ENCODE measurements at places on chromosomes 6 and 20.

- DNase-seq = no peak
Observed at GRCh38 chr6:129206821-129207220, 323.9 kb downstream of the LAMA2 start.

GRCh38 chr6:125586074-125586473, 163.4 kb upstream of the HEY2 start:
- no peak for DNase-seq

GRCh38 chr6:19446570-19446969, 390.6 kb upstream of the ID4 start:
- no peak for DNase-seq

DNA sequence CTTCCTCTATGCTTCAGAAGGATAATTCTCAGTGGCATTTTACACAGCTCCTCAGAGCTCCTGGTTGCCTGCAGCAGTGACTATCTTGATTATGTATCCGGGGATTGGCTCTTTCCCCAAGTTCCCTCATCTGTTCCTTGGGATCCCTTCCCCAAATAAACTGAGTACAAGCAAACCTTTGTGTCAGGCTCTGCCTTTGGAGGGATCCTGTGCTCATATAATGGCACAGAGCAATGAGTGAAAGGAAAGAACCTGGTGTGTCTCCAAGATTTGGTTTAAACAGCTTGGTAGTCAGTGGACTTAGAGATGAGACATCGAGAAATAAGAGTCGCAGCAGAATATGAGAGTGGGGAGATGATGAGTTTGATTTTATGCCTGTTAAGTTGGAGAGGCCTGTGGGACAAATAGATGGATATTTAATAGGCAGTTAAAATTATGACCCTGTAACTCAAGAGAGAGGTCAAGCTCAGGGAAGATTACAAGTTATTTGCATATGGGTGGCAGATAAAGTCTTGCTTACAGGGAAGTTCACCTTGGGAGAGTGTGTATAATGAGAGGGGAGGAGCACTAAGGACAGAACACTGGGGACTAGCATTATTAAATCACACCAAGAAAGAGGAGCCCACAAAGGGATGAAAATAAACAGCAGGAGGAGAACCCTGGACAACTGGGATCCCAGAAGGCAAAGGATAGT, 44.1 kb upstream of the GCLC start:
- no peak for DNase-seq

- no peak for DNase-seq
Observed at GRCh38 chr6:117540670-117541069, 58.2 kb downstream of the DCBLD1 start.

GRCh38 chr6:7805078-7805849, 79.4 kb downstream of the BMP6 start:
- no peak for DNase-seq

GRCh38 chr6:29517728-29518440, 30.1 kb upstream of the MAS1L start:
- DNase-seq = no peak

DNA sequence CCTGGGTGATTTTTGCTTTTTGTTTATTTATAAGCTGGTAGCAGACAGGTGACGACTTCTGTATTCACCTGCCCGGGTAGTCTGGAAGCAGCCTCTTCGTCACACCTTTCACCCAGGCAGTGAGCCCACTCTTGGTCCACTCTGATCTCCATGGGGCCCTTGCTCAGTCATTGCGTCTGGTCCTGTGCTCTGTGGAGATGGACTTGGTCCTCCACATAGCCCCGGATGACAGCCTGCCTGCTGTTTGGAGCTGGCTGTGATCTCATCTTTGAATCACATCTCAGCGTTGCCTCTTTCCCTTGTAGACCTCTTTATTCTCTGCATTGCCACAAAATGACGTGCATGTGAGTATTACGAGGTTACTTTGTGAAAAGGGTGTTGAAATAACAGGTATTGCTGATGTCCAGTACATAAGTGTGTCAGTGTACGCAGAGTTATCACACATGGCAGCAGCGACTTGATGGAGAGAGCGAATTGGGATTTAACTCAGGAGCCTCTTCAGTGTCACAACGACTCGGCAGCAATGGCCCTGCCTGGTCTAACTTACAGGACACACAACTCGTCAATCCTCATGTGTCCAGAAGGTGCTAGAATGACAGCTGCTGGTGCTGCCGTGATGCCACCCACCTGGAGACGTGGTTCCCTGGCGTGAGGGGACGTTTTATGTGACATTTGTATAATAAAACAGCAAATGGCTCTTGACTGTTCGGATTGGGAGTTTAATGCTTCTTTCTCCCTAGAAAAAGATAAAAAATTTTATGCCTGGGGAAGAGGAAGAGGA, 24.2 kb upstream of the FRMD1 start:
- no peak for DNase-seq

GRCh38 chr6:25919657-25920056, 10.8 kb downstream of the SLC17A2 start:
- no peak for DNase-seq

- no peak for DNase-seq
Observed at GRCh38 chr20:23266530-23267398, 83.8 kb upstream of the NXT1 start.

- no peak for DNase-seq
Observed at GRCh38 chr6:125940247-125941041, 16.1 kb upstream of the HINT3 start.

DNA sequence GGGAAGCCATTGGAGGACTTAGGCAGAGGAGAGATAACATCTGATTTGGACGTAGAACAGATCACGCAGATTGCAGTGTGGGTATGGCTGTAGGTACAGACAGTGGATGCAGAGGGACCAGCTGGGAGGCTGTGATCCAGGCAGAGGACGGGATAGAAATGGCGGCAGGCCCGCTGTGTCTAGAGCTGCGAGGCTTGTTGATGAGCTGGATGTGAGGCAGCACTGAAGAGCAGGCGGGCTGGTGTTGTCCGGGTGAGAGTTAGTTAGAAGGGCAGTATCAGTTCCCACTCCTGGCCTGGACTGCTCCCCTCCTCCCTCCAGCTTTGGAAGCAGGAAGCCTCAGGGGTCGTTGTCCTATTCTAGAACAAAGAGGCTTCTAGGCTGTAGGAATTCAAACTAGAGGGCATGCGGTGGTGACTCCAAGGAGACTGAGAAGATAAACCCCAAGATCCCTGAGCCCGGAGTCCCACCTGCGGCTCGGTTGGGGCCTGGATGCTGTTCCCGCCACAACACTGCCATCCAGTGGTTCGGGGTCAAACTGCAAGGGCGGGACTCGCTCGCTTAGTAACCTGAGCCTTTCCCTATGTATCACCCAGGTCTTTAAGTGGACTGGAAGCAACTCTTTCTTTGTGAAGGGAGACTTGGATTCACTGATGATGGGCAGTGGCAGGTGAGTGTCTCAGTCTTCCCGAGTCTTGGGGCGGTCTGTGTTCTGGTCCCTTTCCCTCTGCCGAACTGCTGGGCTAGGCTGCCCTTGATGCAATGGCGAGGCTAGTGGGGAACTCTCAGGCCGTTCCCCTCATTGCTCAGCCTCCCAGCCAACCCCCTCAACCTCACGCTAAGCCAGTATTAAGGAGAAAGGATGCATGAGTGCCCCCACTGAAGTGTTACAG, 11.2 kb downstream of the TLDC2 start:
- peak; percentile 57 for DNase-seq

- no peak for DNase-seq
Observed at GRCh38 chr20:8642247-8642646, 426.6 kb upstream of the PLCB4 start.

DNA sequence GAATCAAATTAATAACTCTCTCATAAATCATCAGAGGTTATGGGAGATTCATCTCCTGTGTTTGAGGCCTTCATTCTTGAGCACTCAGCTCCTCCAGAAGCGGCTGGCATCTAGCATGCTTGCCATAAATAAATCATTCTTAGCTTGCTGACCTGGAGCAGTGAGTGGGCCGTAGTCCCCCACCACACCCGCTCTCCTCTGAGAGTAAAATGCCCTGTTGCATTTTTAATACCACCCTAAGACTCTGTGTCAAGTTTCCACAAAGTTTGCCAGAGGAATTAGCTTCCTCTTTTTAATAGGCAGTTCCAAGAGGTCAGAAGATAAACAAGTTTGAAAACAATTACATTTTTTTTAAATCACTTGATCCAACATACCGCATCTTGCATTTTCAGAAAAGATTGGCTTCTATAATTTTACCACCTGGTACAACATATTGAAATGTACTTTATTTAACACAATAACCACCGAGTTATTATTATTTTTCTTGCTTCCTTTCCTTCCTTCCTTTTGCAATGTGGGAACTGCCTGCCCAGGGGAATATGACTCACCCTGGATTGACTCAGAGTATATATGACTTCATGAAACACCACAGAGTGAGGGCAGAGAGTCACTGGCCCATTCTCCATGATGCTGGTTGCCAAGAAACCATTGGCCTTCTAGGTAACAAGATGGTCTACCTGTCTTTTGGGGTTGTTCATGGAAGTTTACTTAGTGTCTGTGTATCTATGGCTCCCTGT, 29.4 kb upstream of the CLIC5 start:
- DNase-seq = no peak

DNA sequence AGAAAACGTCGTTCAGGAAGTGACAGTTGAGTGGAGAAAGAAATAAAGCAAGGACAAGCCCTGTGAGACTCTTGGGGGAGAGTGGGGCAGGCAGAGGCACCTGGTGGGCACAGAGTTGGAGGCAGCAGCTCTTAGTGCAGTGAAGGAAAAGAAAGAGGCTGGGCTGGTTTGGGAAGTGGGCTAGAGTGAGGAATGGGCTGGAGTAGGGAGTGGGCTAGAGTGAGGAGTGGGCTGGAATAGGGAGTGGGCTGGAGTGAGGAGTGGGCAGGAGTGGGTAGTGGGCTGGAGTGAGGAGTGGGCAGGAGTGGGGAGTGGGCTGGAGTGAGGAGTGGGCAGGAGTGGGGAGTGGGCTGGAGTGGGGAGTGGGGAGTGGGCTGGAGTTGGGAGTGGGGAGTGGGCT, 43.7 kb upstream of the BCAS1 start:
- DNase-seq = no peak

GRCh38 chr20:61873651-61874420, 191.8 kb downstream of the TAF4 start:
- no peak for DNase-seq

GRCh38 chr20:48790473-48791003, 37.3 kb downstream of the PREX1 start:
- no peak for DNase-seq

DNA sequence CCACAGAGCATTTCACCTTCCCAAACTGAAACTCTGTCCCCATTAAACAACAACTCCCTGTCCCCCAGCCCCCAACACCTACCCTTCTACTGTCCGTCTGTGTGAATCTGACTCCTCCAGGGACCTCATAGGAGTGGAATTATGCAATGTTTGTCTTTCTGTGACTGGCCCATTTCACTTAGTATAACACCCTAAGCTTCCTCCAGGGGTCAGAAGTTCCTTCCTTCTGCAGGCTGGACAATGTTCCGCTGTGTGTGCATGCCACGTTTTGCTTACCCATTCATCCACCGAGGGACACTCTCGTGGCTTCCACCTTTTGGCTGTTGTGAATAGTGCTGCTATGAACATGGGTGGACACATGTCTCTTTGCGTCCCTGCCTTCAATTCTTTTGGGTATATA, 37.6 kb upstream of the MPC1 start:
- no peak for DNase-seq

GRCh38 chr6:19052219-19052618, 665.1 kb downstream of the RNF144B start:
- no peak for DNase-seq

GRCh38 chr6:25105070-25105925, 169.5 kb upstream of the RIPOR2 start:
- DNase-seq = no peak

DNA sequence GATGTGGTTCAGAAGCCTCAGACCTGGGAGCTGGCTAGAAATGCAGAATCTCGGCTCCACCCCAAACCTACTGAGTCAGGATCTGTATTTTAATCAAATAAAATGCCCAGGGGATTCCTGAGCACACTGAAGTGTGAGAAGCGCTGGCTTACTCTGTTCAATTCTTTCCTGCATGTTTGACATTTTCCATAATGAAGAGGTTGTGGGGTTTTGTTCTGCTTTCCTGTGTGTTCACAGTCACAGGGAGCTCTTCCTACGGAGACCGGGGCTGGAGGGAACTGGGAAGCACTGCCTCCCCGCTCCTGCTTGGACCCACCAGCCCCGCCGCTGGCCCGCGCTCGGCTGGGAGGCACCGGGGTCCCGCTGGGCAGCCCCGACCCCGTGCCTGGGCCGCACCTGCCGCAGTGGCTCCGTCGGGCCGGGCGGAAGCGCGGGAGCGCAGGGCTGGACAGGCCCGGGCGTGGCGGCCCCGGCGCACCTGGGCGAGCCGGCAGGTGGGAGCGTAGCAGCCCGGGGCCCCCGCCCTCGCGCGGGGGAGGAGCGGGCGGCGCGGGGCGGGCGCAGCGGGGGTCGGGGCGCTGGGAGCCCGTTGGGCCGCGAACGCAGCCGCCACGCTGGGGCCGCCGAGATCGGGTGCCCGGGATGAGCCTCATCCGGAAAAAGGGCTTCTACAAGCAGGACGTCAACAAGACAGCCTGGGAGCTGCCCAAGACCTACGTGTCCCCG, at the start of gene MAPK13:
Gene MAPK13 (plus strand): TSS at position 573 of the 726 bp plus-strand sequence. CDS start 70 bp downstream, at position 643.
- no peak for DNase-seq

GRCh38 chr6:31513456-31514165, 15.2 kb upstream of the MCCD1 start:
- no peak for DNase-seq

GRCh38 chr6:20034408-20034769, 177.9 kb downstream of the MBOAT1 start:
- DNase-seq = no peak

DNA sequence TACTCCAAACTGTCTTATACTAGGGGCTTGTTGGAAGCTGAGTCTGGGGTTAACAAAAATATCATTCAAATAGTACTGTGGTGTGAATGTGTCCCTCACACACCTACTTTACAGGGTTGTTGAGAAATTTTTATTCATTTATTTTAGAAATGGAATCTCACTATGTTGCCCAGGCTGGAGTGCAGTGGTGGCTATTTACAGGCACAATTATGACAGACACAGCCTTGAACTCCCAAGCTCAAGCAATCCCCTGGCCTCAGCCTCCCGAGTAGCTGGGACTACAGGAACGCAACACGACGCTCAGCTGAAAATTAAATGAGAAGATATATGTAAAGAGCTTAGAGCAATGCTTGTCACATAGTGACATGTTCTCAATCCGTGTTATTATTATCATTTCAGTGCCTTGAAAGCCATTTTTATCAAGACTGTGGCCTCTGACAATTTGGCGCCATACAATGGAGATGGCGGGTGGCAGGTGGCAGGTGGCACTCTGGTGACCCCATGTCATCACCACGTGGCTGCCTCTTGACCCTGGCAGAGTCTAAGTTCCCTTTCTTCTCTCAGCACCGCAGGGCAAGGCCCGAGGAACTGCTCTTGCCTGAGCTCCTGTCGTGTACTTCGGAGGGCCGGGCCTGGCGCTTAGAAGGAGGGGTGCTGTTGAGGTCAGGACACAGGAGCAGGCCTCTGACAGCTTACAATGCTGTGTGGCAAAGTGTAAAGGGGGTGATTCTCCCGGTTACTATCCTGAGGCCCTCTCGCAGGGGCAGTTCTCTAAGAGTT, 64.5 kb downstream of the STX11 start:
- no peak for DNase-seq

GRCh38 chr20:59583428-59584277, 20.7 kb upstream of the PHACTR3 start:
- DNase-seq = no peak

GRCh38 chr20:3472105-3472504, 1.3 kb downstream of the ATRN start:
- no peak for DNase-seq

Data from activated T-helper 1 cell treated with Interleukin-2 at 50 U/mL for 16 hours (primary cell).